ENCODE measurements at places on chromosomes 2 and 18.

DNA sequence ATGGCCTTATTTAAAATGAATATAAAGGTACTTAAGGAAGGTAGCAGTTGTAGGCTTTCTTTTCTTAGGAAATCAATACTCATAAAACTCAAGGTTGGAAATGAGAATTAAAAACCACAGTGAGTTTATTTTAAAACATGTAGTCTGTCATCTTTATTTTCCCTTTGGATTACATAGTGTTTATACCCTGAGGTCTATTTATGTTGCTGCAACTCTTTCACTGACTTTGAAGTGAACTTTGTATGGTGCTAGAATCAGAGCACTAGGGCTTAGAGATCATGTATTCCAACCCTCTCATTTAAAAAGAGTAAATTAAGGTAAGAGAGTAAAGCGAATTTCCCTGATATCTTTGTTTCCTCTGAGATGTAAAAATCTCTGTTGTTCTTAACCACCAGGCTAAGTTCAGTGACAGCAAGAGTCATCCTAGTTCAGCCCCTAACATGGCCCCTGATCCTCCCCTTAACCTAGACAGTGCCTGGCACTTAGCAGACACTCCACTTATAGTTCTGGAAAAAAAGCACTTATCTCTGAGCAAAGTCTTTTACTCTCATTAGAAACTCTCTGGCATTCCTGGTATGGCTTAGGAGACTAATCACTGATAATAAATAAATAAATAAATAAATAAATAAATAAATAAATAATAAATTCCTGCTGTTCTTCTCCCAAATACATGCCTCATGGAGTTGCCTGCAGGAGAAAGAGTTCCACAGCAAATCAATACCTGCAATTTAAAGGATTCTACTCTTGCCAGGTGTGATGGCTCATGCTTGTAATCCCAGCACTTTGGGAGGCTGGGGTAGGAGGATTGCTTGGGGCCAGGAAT is 33.0 kb upstream of the PPP1R1C start:
- no peak for DNase-seq

- DNase-seq, result no peak
Observed at GRCh38 chr2:161426455-161426921, 10.4 kb downstream of the TBR1 start.

DNA sequence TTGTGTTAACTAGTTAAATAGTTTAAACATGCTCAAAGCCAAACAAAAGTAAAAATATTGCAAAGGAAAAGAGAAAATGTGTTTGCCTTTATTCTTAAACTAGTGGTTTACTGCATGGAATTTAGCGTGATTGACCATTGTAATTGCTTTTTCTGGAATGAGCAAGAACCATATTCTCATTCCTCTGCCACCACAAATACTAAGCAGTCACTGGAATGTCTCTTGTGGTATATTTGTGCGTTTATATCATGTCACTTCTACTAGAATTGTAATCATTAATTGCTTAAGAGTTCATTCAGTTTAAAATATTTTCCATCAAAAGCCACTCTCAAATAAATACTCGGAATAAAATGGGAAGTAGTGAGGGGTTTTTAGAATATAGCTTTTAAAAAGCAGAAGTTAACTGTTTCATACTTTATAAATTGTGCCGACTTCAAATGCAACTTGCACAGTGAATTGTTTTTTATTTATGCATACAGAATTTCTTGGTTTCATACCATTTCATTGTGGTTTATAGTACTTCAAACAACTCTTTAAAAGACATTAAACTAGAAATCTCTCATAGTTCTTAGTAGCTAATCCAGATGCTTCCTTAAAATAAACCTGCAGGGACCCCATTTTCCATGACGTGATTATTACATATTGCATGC is 288.1 kb downstream of the EPHA4 start:
- DNase-seq, result peak; percentile 96

DNA sequence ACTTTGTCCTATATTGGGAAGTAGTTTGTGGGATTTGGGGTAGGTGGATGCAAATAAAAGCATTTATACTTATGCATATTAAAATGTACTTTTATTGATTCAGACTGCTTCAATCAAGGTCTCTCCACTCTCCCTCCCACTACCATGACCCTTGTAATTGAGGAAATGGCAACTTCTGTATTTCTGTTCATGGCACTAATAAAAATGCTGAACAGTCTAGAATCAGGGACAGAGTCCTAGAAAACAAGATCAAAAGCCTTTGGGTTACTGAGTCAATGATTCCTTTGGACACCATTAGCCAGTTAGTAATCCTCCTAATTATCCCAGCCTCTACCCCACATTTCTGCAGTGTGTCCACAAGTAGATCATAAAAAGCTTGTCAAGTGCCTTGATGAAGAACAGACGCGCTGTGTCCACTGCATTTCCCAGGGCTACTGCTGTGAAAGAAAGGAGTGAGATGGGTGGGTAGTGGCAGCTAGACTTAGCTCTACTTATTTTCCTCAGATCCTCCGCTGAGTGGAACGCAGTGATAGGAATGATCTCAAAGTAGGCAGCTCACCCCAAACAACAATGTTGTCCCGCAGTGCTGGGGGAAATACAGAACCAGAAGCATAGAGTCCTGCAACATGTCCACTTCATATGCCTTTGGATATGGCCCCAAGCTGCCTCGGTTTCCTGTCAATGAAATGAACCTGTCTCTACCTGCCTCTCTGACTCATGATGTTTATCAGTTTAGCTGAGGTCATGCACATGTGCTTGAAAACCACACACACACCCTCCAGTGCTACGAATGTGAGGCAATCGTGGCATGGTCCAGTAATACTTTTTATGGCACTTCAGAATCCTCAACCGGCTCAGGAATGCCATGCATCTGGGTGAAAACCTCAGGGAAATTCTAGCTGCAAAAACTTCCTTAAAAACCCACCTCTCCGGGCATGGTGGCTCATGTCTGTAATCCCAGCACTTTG is 115.5 kb downstream of the COL6A3 start:
- DNase-seq, result peak; percentile 91

Data from H4 (cell line).